Caco-2 (cell line): ENCODE measurements at places on chromosomes 16 and 17. TPM values are rescaled to one million over a fixed set of nuclear protein-coding genes. Genes with fewer than 3 reads are reported as not detected.

GRCh38 chr17:80614332-80615047, 69.9 kb downstream of the RPTOR start:
- no peak for DNase-seq

The C16orf96 gene
- total RNA-seq, result 0.11 and 0.19 TPM in 2 replicates

- no peak for DNase-seq
Measured at GRCh38 chr16:22206842-22207714, 1.0 kb downstream of the EEF2K start.

GRCh38 chr17:3976675-3977171, 12.5 kb upstream of the ATP2A3 start:
- DNase-seq, result no peak

The MT3 gene
- not detected in 2 replicates for total RNA-seq

- DNase-seq, result no peak
Measured at GRCh38 chr16:86070484-86070883, 171.5 kb downstream of the IRF8 start.

The TNS4 gene
- total RNA-seq, result 0.65 TPM in 1 of 2 replicates, not detected in the other

- DNase-seq, result peak; percentile 64
Measured at GRCh38 chr16:67278773-67279295, 498 bp upstream of the PLEKHG4 start.

- DNase-seq, result no peak
Measured at GRCh38 chr17:19464031-19465026, 53.3 kb downstream of the RNF112 start.

The TBC1D26 gene
- total RNA-seq, result not detected in 2 replicates

- DNase-seq, result no peak
Measured at GRCh38 chr16:75288596-75289120, 37.2 kb upstream of the BCAR1 start.

The CDH1 gene
- 712 and 783 TPM in 2 replicates for total RNA-seq

The TP53TG3D gene
- total RNA-seq, result not detected in 2 replicates

DNA sequence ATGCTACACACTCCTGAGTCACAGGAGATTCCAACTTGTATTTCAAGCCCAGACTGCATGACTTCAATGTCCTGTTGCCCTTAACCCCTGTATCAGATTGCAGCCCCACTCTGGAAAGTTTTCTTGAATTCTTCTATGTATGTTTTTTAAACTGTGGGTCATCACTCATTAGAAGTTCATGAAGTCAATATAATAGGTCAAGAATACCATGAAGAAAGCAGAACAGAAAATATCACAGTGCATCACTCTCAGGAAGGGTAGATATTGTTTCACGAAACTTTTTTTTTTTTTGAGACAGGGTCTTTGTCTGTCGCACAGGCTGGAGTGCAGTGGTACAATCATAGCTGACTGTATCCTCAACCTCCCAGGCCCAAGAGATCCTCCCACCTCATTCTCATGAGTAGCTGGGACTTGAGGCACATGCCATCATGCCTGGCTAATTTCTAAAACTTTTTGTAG, 20.5 kb downstream of the PRKCB start:
- DNase-seq, result no peak

The TLCD2 gene
- 10.1 and 12.0 TPM in 2 replicates for total RNA-seq

DNA sequence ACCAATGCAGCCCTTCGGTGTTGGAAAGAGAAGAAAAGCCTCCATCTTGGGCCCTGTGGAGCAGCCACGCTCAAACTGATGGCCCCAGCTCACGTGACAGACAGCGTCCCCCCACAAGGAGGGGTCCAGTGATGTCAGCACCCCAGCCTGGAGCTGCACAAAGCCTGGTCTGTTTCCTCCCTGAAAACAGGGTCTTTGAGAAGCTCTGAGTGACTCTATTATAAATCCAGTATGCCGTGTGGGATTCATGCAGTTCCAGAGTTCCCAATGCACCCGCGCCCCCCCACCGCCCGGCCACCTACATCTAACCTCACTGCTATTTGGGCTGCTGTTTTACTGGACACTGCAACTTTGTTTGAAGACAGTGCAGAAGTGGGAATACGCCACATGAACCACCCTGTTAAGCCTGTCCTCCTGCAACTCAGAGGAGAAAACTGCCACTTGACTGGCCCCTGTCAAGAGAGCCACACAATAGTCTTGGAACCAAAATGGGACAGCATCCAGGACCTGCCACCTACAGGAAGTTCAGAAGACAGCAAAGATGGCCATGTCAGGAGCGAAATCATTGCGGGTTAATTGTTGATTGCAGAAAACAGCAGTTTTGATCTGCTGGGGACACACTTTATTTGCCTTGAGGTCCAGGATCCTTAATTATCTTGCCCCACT, 33.1 kb downstream of the PMP22 start:
- DNase-seq, result no peak

GRCh38 chr17:40366861-40367518, 2.5 kb upstream of the GJD3 start:
- no peak for DNase-seq

DNA sequence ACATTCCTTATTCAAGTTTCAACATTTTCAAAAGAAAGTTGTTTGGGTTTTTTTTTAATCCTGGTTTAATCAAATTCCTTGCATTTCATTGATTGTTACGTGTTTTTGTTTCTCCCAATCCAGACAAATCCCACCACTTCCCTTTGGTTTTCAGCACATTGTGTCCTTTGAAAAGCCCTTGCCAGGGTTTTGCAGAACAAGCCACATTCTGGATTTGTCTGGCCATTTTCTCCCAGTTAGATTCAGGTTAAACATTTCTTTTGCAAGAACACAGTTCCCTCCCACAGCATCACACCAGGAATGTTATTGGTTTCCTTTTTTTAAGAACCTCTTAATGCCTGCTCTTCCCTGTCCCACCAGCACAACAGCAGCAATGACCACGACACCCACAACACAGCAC, 278.0 kb upstream of the SALL1 start:
- DNase-seq, result no peak

- DNase-seq, result no peak
Measured at GRCh38 chr17:4318186-4318585, 48.3 kb downstream of the UBE2G1 start.

DNA sequence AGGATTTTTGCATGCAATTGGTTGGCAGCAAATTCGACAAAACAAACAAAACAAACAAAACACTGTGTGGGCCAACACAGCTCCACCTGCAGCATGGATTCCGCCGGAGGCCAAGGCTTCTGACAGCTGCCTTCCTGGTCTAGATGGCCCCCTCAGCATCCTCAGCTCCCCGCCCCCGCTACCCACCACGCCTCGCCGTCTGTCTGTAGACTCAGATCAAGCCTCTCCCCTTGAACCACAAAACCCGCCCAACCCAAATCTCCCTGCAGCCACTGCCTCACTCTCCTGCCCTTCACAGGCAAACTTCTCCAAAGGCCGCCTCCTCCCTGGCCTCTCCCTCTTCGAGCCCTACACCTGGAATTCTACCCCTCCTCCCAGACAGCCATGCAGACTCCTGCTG, 57.9 kb downstream of the RTN4RL1 start:
- peak; percentile 41 for DNase-seq

- DNase-seq, result no peak
Measured at GRCh38 chr17:81153340-81153803, 11.9 kb upstream of the PVALEF start.

DNA sequence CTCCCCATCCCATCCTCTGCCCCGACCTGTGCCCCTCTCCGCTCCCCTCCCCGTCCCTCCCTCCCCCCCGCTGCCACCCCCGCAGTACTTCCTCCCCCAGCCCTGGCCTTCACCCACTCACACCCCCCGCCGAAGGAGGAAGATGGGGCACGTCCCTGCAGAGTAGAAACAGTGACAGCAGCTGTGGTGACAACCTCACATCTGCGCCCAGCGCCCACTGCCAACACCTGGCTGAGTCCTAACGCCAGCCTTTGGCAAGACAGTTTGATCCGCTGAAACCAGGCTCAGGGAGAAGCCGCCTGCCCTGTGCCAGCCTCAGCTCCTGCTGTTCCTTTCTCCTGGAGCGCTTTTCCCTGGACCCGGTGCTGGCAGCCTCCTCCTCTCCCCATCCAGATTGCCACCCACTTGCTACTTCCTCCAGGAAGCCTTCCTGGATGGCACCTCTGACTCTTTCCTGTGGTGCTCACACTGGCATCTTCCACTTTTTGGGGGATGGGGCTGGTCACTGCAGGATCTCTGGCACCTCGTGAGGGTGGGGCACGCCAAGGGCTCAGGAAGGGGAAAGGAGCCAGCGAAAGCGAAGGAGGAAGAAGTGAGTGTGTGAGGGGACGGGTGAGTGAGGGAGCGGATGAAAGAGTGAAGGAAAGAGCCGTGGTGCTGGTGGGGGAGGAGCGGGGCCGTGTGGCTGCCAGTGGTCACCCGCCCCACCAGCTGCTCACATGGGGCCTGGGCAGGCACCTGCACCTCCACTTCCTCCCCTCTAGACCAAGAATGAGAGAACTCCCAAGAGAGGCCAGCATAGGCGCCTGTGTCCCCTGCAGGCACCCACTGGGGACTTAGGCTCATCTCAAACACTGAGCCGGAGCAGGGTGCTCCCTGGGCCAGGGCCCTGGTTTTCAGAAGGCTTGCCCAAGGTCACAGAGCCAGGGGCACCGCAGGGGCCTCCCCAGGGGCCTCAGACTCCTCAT, 27.0 kb downstream of the ZFPM1 start:
- DNase-seq, result no peak

The FBXO39 gene
- not detected in 2 replicates for total RNA-seq

The DBNDD1 gene
- total RNA-seq, result 64.2 and 64.6 TPM in 2 replicates

DNA sequence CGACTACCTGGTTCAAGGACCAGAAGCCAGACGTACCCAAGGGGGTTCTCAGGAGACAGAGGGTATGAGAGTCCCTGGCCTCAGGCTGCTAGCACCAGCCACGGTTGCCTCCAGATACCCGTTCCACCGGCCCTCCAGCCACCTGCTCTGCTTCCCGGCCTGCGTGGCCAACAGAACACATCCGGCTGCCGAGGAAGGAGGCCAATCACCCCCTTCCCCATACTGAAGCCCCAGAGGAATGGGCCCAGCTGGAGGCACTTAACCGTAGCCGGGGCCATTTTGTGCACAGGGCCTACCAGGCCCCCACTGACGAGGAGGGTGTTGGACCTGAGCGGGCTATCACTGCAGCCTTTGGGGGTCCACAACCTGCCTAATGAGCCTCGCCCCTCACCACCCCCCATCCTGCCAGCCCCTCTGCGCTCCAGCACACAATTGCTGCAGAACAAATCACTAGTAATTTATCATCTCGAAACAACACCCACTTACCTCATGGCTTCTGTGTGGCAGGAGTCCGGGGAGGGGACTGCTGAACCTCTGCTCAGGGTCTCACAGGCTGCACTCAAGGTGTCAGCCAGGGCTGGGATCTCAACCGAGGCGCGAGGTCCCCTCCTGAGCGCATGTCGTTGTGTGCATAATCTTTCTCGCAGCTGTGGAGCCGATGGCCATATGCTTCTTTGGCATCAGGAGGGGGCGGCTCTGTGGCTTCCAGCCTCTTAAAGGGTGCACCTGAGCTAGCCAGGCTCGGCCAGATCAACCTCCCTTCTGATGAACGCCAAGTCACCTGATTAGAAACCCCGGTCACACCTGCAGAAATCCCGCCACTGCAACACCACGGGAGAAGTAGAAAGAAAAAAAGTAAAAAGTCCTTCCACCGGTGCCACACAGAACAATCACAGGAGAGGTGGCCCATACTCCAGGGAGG, 10.1 kb upstream of the KREMEN2 start:
- DNase-seq, result no peak

DNA sequence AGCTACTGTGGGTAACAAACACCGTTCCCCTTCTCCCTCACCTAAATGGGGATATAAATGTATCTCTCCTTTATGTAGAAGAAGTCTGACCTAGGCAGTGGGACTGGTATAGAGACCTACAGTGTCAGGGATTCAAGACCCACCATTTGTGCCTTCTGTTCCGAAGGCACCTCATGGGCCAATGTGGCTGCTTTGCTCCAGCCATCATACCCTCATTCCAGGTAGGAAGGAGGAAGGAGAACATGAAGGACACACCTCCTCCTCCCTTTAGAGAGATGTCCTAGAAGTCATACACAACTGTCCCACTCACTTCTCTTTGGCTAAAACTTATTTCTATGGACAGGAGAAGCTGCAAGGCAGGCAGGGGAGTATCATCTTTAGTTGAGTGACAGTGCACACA, 8.3 kb upstream of the CRISPLD2 start:
- no peak for DNase-seq

DNA sequence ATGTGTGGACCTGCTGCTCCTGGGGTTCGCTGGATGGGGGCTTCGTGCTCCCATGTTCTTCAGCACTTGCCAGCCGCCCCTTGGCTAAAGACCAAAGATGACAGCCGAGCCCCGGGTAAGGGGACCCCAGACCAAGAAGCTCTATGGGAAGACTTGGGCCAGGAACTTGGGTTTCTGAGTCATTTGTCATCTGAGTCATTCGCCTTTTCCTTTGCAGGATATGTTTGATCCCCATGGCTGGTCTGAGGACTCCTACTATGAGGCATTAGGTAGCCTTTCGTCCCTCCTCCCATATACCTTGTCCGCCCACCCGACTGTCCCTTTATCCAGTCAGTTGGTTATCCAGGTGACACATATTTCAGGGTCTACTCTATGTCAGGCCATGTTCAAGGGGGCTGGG, 17.7 kb upstream of the ITGB4 start:
- no peak for DNase-seq

- DNase-seq, result no peak
Measured at GRCh38 chr17:38921756-38922411, 3.5 kb upstream of the LASP1NB start.

GRCh38 chr17:74779948-74780400, 3.8 kb upstream of the NAT9 start:
- no peak for DNase-seq

The SLC52A1 gene
- not detected in 2 replicates for total RNA-seq

The TAT gene
- total RNA-seq, result not detected in 2 replicates

DNA sequence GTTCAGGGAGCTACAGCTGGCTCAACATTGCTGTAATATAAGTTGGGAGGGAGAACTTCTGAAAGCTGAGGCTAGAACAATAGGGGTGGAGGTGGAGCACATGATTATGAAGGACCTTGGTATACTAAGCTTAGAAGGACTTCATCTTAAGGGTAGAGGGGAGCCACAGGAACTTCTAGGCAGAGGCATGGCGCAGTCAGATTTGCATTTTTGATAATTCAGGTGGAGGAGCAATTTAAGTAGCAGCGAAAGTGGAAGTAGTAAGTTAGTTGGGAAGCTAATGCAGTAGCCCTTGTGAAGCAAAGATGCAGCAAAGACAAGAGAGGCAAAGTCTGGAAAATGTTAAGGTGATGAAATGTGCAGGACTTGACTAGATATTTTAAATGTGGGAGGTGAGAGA, 144.1 kb downstream of the SPECC1 start:
- DNase-seq, result no peak

DNA sequence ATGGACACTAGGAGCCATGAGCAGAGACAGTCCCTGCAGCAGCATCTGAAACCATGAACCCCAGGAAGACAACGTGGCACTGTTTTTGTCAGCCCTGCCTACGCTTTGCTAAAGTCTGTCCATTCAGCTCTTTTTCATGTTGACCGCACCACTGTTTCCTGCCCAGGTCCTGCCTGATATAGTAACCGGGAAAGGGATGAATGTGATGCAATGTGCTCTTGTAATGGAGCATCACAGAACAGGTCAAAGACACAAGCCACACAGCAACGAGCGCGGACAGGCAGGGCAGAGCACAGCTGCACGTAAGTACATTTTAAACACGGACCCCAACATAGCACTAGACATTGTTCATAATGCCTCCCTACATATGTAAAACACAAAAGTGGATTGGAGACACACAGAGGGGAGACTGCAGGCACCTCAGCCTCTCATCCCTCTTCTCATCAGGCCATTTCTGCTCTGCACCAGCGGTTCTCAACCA, 16.9 kb upstream of the TNFRSF13B start:
- no peak for DNase-seq
